SJSA1 (cell line): ENCODE measurements at places on chromosomes 4 and X.

GRCh38 chr4:150934022-150934421 is 81.1 kb downstream of the LRBA start:
- no peak for DNase-seq

- no peak for DNase-seq
Measured at GRCh38 chr4:110477836-110478235, 1.9 kb downstream of the ENPEP start.

DNA sequence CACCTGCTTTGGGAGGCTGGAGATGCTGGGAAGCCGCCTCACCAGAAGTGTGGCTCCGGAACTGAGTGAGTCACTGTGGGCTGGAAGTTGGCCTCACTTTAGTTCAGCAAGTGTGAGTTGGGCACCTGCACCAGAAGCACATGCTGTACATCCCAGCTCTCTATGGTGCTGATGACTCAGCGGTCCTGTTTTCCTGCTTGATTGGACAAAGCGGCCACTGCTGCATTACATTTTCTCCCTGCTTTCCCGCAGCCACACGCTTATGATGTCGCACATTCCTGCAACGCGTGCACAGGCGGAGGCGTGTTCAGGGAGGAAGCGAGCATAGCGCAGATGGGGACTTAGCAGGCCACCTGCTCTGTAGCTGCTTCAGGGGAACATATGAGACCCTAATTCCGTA is 26.7 kb upstream of the CLDN34 start:
- DNase-seq, result no peak

- DNase-seq, result no peak
Measured at GRCh38 chr4:2332201-2332975, 70.5 kb upstream of the MXD4 start.

- no peak for DNase-seq
Measured at GRCh38 chr4:8597319-8597718, 4.8 kb downstream of the CPZ start.

- DNase-seq, result no peak
Measured at GRCh38 chr4:159201168-159201567, 98.3 kb downstream of the RAPGEF2 start.

GRCh38 chrX:34778916-34779315 is 121.8 kb upstream of the TMEM47 start:
- peak; percentile 49 for DNase-seq

DNA sequence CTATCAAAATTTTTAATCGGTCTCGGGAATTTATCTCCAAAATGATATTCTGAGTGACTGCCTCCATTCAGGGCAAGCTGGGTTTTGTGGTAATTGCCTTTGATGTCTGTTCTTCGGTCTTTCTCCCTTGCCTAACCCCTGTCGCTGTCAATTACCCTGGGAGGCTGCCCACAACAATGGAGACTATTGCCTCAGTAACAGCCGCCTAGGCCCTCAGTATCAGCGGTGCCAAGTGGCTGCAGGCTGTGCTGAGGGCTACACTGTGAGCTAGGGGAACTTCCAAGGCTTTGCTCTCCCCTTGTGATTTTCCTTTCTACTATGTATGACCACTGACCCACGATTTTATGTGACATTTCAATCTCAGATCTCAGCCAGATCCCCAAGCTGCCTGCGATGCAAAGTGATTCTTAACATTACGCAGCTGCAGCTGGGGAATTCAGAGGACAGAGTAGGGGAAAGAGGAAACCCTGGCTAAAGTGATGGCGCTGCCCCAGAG is 36.3 kb upstream of the REST start:
- peak; percentile 29 for DNase-seq

- DNase-seq, result peak; percentile 98
Measured at GRCh38 chr4:184474263-184475095, at the start of gene IRF2. IRF2 (minus strand) TSS chr4:184474550; CDS start chr4:184429064, 45,486 bp downstream.

DNA sequence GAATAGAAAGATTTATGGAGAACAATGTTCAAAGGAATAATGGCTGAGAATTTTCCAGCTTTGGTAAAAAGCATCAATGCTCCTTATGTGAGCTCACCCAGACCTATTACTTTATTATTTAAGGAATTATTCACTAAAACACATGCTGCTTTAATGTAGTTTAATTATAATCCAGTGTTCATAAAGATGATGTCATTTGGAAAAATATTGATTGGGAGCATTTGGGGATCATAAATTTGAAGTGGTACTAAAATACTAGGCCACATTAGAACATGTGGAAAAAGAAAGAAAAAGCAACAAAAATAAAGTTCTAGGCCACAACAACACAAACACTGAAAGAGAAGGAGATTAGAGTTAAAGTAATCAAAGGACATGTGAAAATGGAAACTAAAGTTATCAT is 20.0 kb downstream of the SLC38A5 start:
- no peak for DNase-seq

DNA sequence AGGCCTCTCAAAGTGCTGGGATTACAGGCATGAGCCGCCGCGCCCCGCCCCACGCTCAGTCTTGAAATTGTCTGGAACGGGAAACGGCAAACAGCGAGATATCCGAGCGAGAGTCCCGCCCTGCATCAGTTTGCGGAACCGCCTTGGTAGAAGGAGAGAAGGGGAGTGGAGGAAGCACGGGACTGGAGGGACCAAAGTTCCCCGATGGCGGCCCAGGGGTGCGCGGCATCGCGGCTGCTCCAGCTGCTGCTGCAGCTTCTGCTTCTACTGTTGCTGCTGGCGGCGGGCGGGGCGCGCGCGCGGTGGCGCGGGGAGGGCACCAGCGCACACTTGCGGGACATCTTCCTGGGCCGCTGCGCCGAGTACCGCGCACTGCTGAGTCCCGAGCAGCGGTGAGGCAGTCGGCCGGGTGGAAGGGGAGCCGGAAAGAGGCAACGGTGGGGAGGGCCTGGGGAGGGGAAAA is at the start of gene BST1:
BST1 (plus strand) TSS at position 125 of the 463 bp plus-strand sequence; CDS start at position 205, 80 bp downstream.
- no peak for DNase-seq

DNA sequence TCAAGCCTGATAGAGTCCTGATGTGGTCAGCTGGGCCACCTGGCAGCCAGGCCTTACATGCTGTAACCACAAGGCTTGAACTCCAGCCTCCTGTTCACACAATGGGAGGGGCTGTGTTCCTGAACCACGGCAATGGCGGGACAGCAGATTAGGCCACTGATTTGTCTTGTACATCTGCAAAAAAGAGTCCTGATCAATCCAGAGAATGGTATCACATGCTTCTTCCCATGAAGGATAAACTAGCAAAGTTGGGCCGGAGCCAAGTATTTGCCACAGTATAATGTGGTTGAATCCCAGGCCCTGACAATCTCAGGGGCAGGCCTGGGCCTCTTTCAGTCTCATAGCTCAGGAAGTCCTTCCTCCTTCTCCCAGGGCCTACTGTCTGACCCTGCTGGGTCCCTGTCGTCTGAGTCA is 2182.5 kb upstream of the AGA start:
- no peak for DNase-seq

DNA sequence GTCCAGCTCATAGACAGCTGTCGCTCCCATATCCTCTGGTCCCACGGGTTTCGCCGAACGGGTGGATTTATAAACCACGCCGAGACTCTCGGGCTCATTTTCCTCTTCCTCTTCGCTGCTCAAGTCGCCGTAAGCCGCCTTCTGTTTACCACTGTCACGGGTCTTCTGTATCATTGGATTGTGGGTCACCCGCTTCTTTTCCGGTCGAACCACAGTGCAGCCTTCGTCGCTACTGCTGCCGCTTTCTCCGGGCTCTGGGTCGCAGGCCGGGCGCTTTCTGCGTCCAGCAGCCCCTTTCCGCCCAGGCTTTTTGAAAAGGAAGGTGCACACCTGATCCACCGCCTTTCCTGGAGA is 311 bp downstream of the RNF113A start:
- DNase-seq, result no peak

- DNase-seq, result no peak
Measured at GRCh38 chr4:5144384-5144783, 93.1 kb downstream of the STK32B start.

- DNase-seq, result peak; percentile 65
Measured at GRCh38 chr4:107034091-107034995, 1.8 kb downstream of the DKK2 start.

GRCh38 chrX:129840344-129840743 is 3.3 kb downstream of the ZDHHC9 start:
- no peak for DNase-seq

DNA sequence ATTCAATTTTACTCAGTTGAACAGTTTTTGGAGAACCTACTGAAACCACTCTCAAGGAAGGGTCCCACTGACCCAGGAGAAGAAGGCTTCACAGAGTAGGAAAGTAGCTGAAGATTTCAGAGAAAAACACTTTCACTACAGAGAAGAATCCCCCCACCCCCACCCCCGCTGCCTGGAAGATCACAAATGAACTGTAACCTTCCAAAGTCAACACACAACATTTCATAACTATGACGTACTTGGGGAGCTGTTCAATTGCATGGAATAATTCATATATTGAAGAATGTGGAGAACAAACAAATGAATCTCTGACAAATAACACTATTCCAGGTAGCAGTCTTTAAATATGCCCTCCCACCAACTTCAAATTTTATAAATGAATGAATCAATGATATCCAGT is 86.1 kb upstream of the STS start:
- DNase-seq, result no peak

DNA sequence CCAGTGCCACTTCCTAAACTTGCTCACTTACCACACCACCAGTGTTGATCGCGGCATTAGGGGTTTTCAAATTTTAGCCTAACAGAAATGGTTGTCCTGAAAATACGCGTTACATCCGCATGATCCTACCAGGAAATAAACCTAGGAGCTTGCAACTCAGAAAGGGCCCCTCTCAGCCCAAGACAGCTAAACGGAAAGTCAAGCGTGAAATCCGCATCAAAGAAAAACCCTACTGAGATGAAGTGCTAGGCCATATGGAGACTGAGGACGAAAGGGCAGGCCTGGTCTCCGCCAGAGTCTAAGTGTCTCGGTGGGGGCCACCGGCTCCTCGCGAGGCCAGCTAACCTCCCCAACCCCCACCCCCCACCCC is 626 bp downstream of the YTHDC1 start:
- DNase-seq, result peak; percentile 48

DNA sequence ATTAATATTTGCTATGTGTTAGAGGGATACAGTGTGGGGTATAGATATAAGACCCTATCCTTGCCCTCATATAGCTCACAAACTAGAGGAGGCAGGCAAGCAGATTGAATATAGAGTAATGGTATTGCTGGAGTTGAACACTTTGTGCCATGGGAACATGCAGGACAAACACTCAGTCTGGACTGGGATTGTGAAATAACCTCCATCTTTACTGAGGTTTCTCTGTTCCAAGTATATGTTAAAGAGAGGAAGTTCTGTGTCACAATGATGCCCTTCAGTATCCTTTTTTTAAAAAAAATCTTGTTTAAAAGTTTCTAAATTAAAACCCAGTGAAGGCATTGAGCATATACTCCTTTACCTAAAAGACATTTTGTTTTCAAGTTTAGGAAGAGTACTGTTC is 8.7 kb downstream of the FABP2 start:
- no peak for DNase-seq

GRCh38 chrX:49947781-49948180 is 25.4 kb downstream of the CLCN5 start:
- no peak for DNase-seq

GRCh38 chrX:3678328-3678727 is 35.1 kb downstream of the PRKX start:
- DNase-seq, result no peak

DNA sequence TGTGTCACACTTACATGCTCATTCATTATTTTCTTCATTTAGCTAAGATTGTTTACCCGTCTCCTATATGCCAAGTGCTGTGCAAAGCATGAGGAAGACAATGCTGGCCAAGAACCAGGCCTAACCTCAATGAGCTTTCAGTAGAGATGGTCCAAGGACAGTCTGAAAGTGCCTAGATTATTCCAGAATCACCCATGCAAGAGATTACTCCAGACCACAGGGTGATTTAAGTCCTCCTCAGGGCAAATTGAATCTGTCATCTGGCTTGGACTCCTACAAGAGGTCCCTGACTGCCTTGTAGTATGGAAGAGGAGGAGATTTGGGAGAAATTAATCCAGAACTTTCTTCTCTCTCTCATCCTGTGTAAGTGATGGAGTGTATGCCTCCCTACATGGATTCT is 99.4 kb upstream of the NDP start:
- no peak for DNase-seq

DNA sequence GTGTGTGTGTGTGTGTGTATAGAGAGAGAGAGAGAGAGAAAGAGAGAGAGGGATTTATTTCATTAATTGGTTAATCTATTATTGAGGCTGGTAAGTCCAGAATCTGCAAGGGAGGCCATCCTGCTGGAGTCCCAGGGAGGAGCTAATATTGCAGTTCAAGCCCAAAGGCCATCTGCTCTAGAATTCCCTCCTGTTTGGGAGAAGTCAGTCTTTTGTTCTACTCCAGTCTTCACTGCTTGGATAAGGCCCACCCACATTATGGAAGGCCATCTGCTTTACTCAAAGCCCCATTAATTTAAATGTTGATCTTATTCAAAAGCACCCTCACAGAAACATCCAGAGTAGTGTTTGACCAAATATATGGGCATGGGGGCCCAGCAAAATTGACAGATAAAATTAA is 317.5 kb upstream of the RASGEF1B start:
- no peak for DNase-seq

GRCh38 chr4:6732441-6733357 is 16.7 kb downstream of the BLOC1S4 start:
- DNase-seq, result peak; percentile 82

DNA sequence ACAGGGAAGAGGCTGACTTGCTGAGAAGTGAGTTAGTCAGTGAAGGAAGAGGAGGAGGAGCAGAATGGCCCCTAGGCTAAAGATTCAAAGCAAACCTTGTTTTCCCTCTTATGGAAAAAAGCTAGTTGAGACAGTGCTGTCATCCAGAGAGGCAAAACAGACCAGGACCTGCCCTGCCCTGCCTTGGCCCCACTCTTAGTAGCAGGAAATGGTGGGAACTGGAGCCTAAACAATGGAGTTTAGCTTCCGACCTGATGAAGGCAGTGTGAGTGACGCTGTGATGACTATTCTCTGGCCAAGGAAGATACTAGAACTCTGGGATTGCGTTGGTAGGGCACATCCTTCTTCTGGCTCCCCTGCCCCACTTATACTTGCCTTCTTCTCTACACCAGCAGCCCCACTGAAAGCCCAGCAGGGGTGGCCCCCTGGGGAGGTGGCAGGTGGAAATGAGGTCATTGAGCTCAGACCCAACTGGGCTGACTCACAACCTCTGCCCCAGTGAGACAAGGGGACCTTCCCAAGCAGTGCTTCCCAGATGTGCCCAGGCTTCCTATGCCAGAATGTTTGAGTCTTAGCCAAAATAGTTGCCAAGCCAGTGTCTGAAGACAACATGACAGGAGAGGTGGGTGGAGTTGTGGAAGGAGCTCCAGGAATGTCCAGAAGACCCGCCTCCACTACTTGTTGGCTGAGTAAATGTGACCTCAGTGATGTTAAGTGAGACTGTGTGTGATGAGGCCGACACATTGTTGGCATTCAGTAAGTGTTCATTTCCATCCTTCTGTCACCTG is 38.8 kb downstream of the MSN start:
- DNase-seq, result peak; percentile 37
